Spinal cord (tissue), 10 donors: ENCODE measurements at places on chromosomes 6 and 20.

DNA sequence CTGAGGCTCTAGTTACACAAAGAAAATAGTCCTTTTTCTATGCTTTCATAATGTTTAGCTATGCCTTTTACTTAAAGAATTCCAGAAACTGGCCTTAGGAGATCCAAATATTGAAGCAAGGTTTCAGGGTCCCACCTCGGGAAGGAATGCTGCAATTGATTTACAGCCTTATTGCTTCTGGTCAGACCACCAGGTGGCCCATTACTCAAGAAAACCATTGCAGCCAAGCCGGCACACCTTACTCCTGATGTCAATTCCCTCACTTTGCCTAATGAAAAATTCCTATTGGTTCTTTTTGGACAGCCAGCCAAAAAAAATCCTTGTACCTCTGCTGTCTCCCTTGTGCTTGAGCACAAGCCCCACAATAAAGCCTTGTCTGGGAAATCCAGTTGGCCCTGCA is 173.9 kb downstream of the LMBRD1 start:
- no peak for DNase-seq

- no peak for DNase-seq
These were observed 294.3 kb upstream of the BMP2 start for GRCh38 chr20:6473197-6473596.

- DNase-seq, result no peak
These were observed 1.1 kb downstream of the HSF2 start for GRCh38 chr6:122400462-122401089.

DNA sequence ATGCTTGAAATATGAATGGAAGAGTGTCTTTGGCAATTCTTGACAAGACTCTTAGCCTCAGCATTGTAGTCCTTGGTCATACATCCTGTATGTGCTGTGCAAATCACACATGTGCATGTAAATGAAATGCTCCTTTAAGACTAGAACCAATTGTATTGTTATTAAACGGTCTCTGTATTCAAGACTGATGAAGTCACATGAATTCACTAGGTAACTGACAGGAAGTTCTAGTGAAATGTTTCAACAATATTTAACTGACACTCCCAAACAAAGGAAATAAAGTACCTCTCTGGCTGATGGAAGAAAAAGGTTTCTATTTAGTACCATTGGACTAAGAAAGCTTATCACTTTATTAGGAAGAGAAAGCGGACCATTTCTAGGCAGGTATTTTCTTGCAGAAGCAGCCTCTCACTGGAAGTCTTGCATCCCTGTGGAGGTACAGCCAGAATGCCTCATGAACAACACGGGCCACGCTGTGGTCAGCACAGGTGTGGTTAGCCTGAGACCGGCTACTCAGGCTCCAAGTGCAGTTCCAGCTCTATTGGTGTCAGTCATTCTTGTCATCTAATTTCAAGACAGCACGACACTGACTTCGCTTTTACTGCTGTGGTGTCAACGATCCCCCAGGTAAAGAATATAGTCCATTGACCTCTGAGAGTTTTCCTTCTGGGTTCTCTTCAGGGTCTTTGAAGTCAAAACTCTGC is 17.3 kb downstream of the PPP1R3G start:
- no peak for DNase-seq

- no peak for DNase-seq
These were observed 58.8 kb upstream of the EXOC2 start for GRCh38 chr6:751765-752164.

DNA sequence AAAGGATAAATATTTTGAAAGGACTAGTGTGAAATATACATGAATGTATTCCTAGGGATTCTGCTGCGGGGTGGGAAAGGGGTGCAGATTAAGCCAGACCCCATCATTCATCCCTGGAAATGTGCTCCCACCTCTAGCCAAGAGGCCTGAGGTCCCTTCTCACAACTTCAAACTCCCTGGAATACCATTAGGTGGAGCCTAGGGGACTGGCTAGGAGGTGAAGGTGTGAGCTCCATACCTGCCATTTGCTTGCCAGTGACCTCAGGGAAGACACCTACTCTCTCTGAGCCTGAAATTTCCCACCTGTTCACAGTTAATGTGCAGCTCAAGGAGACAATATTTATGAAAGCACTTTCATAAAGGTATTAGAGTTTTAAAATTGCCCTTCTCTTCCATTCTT is 4.7 kb upstream of the CCN2 start:
- no peak for DNase-seq
